Anterior cingulate cortex (tissue), 58 donors: ENCODE measurements at places on chromosomes 1 and 21.

- no peak for DNase-seq
Measured at GRCh38 chr1:153678519-153679336, at the start of gene NPR1. NPR1 (plus strand) TSS chr1:153678688; CDS start chr1:153679109, 421 bp downstream.

- DNase-seq: no peak
Measured at GRCh38 chr1:81547261-81547911, 253.3 kb upstream of the ADGRL2 start.

DNA sequence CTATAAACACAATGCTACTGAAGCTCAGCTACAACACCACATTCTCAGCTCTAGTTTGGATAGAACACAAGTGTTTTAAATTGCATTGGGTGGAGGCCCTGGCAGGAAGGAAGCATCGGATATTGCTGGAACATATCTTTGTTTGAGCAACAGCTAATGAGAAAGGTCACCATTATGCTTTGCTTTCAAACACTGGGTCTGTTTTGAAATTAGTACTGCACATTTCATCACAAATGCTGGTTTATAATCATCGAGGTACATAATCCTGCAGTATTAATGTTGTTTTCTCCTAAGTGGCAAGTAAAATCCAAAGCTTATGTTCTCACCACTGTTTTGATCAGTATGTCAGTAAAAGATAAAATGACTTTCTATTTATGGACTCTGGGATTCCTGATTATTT lies 61.5 kb upstream of the ARHGAP29 start:
- DNase-seq: no peak

DNA sequence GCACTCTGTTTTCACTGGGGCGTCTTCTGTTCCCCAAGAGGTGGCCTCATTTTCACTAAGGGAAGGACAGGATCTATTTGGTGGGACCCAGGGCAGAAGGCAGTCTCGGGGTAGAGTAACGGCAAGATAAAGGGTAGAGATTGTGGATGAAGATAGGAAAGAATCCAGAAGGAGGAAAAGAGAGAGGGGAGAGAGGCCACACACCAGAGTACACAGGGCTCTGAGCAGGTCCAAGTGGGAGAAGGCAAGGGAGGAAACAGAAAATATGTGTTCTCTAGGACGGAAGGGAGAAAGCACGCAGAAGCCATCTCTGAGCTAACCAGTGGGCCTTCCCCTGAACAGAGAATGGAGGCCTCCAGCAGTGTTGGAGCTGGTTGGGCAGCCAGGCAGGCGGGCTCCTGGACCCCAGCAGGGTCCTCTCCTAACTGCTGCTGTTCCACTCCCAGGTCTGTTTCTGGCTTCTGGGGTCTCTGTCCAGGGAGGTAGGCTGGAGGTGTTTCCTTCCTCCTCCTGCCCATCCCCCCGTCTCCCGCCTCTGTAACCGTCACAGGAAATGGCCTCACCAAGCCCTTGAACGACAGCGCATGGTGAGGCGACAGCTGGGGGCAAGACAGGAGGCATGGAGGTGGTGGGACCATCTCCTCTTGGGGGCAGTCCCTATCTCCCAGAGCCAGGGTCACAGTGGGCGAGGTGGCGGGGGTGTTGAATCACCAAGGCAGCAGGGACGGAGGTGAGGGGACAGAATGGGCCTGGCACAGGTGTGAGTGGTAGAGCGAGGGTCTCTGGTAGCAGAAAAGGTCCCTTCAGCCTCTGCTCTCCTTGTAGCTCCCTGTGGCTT lies 649 bp downstream of the PTPN7 start:
- no peak for DNase-seq

DNA sequence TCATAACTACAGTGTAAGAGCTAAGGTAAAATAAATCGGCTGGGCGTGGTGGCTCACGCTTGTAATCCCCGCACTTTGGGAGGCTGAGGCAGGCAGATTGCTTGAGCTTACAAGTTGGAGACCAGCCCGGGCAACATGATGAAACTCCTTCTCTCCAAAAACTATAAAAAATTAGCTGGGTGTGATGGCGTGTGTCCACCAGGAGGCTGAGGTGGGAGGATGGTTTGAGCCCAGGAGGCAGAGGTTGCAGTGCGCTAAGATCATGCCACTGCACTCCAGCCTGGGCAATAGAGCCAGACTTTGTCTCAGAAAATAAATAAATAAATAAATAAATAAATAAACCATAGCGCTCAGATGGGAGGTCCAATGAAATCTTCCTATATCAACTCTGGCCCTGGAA lies 16.7 kb upstream of the FAM110D start:
- no peak for DNase-seq
